ENCODE measurements at places on chromosomes 3 and 15.

GRCh38 chr3:55524565-55525244 lies 37.6 kb upstream of the WNT5A start:
- no peak for DNase-seq

GRCh38 chr3:188287762-188288505 lies 134.0 kb downstream of the LPP start:
- no peak for DNase-seq

- no peak for DNase-seq
Observed at GRCh38 chr3:93969997-93970396, 3.7 kb downstream of the PROS1 start.

- DNase-seq: no peak
Observed at GRCh38 chr3:122271246-122271898, 53.7 kb upstream of the CSTA start.

GRCh38 chr3:49664300-49664699 lies 9.9 kb upstream of the APEH start:
- DNase-seq: no peak

DNA sequence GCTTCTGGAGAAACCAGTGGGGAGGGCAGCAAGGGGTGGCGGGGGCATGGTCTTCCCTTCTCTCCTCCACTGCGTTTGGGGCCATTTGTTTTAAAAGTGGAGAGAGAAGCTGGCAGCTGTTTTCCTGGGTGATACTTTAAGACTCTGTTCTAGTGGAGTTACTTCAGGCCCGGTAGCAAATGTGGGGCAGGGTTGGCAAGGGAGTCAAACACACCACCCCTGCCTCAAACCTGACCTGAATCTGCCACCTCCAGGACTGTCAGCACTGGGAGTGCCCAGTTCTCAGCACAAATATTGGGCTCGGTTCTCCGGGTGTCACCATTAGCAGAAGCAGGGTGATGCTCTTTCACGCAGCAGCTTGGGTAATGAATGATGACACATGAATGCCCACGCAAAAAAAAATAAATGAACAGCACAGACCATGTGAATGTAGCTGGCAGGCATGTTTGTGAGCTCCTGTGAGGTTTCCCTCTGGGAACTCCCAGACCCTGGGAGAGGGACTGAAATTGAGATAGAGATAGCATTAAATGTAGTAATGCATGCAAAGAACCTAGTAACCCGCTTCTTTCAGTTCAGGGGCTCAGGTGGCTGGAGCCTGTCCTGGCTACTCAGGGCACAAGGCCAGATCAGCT lies 424.0 kb downstream of the MCTP2 start:
- no peak for DNase-seq

GRCh38 chr15:81293728-81294515 lies 30.0 kb downstream of the STARD5 start:
- DNase-seq: peak; percentile 60

DNA sequence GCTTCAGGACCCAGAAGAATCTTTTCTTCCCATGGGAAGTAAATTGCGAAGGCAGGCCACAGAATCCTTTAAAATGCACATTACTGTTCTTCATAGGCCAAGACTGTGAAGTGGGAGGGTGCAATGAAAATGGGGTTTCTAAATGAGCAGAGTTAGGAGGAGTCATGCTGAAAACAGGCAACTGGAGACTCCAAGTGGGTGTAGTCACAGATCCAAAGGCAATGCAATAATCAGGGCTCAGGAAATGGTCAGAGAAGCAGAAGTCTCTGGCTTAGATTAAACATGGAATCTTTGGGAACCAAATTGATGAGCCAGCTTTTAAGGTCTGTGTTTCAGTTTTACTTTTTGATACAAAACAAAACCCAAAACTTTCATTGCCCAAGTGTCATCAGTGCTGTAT lies 37.6 kb downstream of the HHLA2 start:
- DNase-seq: no peak

- no peak for DNase-seq
Observed at GRCh38 chr3:169339386-169339785, 324.1 kb downstream of the MECOM start.

- DNase-seq: no peak
Observed at GRCh38 chr3:53217175-53217574, 38.6 kb downstream of the TKT start.

- no peak for DNase-seq
Observed at GRCh38 chr15:98501632-98502031, 146.7 kb upstream of the IGF1R start.

GRCh38 chr3:4517643-4518311 lies 24.6 kb downstream of the ITPR1 start:
- no peak for DNase-seq

- DNase-seq: no peak
Observed at GRCh38 chr3:46950650-46951241, 25.8 kb downstream of the CCDC12 start.

DNA sequence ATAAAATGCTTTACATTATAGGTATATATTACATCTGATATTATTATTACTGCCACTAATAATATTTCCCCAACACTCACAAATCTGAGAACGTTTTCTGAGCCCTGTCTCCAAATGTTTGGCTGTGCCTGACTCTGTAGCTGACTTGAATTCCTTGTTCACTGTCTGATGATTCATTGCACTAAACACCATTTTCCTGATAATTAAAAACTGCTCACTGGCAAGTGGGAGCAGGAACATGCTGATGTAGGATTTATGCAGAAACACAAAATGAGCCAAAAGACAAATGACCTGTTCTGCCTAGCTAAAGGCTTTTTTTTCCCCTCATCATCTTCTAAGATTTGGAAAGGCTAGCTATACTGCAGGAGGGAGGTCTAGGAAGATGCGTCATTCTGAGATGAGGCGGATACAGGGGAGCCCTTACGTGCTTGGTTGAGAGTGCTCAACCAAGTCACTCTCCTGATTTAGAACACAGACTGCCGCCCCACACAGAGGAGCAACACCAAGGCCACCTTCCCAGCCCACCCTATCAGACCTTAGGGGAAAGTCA lies 380.7 kb downstream of the EPHB1 start:
- DNase-seq: no peak

GRCh38 chr3:158845765-158846350 lies 44.0 kb downstream of the MFSD1 start:
- peak; percentile 3 for DNase-seq

GRCh38 chr15:95687686-95688085 lies 642.8 kb upstream of the NR2F2 start:
- DNase-seq: no peak

- DNase-seq: no peak
Observed at GRCh38 chr3:186254676-186255650, 107.1 kb downstream of the DGKG start.

DNA sequence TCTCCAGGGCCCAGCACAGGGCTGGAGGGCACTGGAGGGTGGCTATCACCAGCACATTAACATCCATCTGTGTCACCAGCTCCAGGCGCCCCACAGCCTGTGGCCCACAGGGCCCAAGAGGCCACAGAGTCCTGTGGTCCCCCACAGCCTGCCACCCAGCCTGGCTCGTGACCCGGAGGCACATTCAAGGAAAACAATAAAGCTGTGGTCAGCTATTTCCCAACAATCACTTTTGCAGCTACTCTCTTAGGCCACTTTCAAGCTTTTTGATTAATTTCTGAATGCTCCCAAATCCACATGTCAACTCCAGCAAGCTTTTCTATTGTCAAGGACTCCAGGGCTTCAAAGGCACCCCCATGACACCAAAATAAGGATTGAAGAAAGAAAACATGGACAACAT lies 16.7 kb downstream of the IDH2 start:
- DNase-seq: no peak

GRCh38 chr3:48915296-48915695 lies 3.3 kb upstream of the ARIH2 start:
- no peak for DNase-seq

DNA sequence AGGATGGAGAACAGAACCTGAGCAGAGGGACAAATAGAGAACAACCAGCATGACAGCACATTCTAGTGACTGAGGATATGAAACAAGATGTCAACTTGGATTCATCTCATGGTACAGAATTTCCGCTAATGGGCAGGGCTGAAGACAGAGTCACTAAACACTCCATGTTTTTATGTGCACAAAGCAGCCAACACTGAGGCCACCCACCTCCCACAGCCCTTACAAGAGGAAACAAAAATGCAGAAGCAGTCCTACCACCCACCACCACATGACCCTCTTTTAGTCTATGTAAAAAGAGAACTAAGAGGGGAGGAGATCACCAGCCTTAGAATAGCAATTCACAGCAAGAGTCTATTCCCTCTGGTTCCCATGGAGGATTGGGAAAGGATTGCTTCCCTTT lies 131.4 kb upstream of the UBE2E2 start:
- no peak for DNase-seq

- DNase-seq: no peak
Observed at GRCh38 chr15:47806008-47806407, 88.7 kb downstream of the SEMA6D start.

DNA sequence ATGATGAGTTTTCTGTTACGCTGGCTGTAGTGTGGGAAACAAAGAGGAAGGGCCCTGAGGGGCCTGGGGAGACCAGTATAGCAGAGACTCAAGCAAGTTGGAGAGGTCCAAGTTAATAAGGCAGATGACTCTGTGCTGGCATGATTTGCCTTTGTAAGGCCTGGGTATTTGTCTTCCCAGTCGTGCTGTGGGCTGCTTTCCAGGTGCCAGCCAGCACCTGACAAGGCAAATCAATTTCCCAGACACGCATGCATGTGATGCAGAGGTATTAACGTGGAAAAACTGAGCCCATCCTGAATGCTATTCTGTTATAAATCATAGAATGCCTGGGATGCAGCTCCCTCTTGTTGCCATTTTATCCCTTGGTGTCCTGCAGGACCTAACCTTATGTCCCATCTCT lies 175.6 kb downstream of the MFSD1 start:
- DNase-seq: no peak

- no peak for DNase-seq
Observed at GRCh38 chr15:64466408-64467141, 6.2 kb downstream of the ZNF609 start.

GRCh38 chr15:41904541-41905005 lies 10.7 kb upstream of the SPTBN5 start:
- peak; percentile 49 for DNase-seq

DNA sequence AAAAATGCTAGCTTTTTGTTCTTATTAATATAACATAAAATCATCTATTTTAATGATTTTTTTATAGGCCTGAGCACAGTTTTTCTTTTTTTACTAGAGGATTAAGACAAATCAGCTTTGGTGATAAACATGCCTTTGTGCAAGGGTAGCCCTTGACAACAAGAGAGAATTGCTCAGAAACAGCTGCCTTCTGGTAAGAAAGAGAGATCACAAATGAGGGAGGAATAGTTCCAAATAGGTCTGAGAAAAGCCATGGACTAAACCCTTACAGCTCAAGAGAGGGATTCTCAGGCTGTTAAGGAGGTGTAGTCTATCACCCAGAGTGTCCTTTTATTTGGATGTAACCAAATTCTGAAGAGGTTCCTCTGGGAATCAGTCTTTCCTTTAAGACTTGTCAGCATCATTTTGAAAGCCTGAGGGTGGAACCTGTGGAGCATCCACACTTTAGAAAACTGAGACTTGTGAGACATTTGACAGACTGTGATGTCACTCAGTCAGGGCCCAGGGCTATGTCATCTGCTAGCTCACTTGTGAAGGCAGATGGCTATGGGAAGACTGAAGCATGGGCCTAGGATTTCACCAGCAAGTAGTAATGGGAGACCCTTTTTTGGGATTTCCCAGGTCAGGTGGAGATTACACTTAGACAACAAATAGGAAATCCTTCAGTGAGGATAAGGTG lies 102.9 kb upstream of the KCNAB1 start:
- no peak for DNase-seq

DNA sequence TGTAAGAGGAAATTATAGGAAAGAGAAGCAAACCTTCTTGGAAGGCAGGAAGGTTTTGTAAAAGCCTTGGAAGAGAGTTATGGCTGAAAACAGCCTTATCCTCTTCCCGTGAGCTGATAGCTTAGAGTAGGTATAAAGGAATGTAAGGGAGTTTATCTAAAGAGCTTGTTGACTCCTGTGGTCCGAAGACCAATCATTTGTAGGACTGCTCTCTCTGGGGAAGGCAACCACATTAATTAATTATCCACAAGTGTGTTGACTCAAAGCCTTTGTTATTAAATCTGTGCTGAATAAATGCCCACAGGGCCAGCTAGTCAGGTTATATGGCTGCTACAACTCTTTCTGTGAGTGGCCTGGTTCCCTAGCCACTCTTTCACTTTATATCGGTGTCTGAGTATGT lies 452.1 kb upstream of the RASGRP1 start:
- no peak for DNase-seq

DNA sequence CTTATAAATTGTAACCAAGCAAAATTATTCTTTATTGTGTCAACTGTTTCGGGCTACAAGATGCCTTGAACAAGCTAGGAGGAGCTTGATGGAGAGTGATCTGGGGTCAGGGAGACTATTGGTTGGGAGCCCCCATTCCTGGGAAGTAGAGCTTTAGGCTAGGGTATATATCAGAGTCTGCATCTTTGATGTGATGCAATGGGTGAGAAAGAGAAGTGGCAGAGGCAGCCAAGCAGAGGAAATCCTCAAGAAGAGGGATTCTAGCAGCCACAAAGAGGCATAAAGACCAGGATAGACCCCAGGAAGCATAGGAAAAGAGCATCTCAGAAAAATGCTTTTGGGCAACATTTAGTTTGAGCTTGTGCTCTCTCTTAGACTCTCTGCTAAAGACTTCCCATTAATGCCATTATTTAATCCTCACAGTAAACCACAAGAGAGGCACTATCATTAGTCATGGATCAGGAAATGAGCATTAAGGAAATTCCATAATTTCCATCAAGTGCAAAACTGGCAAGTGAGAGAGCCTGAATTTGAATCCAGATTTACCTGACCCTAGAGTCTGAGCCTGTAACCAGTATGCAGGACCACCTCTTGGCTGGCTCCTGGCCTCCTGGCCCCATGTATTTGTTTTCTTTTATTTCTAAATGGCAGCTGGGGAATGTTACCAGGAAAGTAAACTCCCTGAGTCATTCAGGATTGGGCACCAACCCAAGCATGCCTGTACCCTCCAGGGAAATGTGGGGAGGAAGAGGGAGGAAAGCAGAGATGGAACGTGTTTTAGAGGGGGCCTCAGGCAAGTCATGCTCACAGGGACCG lies 118.7 kb downstream of the RPL22L1 start:
- no peak for DNase-seq

DNA sequence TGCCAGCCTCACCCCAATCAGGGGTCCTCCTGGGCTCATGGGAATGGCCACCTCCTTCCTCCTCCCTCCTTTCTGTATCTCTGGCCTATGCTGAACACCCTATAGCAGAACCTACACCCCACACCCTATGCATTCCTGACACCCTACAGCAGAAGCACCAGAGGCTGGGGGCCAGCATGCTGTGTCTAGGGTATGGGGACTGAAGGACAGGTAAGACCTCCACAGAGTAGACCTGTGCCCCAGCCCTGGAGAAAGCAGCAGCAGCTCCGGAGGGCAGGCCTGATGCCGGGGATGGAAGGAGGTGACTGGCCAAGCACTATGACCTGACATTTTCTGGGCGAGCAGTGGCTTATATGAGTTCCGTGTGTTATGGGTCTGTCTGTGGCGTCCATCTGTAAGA lies 66.9 kb downstream of the TLE3 start:
- DNase-seq: no peak

DNA sequence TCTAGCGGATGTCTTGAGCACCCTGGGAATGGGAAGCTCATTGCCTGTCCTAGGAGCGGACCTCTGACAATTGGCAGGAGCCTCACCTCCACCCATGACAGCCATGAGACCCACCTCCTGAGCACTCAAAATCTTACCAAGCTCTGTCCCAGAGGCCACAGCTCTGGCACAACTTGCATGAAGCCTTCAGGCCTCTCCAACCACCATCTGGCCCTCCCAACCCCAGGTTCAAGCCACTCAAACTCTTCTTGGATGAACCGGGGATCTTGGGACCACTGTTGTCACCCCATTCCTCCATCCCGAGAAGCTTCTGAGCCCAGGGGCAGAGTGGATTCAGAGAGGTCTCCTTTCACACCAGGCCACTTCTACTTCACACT lies 1.5 kb downstream of the VIPR1 start:
- no peak for DNase-seq

- DNase-seq: no peak
Observed at GRCh38 chr3:194072097-194072428, 63.9 kb upstream of the HES1 start.
